ENCODE measurements at places on chromosomes 12 and 14.

GRCh38 chr12:33634544-33634943 lies 194.9 kb upstream of the SYT10 start:
- no peak for DNase-seq

- DNase-seq: no peak
Measured at GRCh38 chr12:91618281-91618680, 435.7 kb upstream of the DCN start.

DNA sequence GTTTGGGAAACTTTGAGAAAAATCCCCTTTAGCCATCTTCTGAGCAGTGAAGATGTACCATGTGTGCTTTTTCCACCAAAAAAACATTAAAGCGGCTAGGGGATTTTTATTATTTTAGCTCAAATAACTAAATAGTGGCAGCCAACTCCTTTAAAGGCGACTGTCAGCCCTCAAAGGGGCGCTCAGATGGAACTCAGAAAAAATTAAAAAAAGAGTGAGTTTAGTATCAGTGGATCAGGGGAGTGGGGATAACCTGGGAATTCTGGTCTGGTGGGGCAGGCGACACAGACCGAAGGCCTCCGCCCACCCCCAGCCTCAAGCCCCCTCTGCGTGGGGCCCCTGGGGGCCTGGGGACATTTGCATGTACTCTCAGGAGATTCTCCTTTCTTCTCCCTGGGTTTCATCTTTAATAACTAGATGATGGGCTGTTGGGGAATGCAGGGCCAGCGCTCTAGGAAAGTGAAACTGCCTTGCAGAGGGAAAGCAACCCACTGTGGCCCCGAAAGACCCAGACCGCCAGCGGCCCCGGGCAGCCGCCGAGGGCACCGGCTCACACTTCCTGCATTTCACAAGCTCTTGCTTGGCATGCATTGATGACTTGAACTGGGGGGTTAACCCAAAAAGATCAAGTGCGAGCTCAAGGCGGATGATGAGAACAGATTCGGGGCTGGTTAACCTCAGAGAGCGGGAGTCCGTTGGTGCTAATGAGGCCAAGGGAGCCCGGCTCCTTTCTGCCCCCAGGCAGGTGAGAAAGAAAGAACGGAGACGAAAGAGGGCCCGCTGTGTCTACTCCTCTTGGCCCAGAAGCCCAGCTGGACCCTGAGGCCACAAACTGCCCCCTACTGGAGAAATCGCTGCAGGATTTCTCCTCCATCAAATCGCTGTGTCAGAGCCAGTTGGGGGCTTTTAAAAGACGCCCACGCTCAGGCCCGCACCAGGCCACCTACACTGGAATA lies 7.3 kb upstream of the BATF start:
- DNase-seq: no peak

DNA sequence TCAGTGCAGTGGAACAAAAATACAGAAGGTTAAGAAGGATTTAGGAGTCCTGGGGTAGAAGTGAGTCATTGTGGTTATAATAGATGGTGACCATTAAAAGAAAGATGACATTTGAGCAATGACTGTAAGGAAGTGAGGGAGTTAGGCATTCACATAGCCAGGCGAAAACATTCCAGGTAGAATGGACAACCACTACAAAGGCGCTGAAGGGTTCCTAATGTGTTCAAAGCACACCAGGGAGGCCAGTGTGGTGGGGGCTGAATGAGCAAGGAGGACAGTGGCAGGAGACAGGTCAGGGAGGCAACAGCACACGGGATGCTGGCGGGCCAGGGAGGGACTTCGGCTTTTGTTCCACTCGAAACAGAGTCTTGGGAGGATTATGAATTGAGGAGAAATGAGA lies 129.9 kb downstream of the NPAS3 start:
- DNase-seq: no peak

DNA sequence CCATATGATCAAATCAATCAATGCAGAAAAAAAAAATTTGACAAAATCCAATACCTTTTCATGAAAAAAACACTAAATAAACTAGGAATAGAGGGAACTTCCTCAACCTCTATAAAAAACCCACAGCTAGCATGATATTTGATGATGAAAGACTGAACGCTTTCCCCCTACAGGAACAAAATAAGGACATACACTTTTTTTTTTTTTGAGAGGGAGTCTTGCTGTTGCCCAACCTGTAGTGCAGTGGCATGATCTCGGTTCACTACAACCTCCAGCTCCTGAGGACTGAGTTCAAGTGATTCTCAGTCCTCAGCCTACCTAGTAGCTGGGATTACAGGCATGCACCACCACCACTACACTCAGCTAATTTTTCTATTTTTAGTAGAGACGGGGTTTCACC lies 17.9 kb upstream of the CAMKK2 start:
- no peak for DNase-seq

All from stimulated activated CD4-positive, alpha-beta T cell treated with anti-CD3 and anti-CD28 coated beads, TNF-alpha, amount 100 ng/mL, for 4 hours (primary cell).